NCI-H1417 treated with DMSO at 0.1 percent for 48 hours (cell line): ENCODE measurements at places on chromosomes 1 and 21.

DNA sequence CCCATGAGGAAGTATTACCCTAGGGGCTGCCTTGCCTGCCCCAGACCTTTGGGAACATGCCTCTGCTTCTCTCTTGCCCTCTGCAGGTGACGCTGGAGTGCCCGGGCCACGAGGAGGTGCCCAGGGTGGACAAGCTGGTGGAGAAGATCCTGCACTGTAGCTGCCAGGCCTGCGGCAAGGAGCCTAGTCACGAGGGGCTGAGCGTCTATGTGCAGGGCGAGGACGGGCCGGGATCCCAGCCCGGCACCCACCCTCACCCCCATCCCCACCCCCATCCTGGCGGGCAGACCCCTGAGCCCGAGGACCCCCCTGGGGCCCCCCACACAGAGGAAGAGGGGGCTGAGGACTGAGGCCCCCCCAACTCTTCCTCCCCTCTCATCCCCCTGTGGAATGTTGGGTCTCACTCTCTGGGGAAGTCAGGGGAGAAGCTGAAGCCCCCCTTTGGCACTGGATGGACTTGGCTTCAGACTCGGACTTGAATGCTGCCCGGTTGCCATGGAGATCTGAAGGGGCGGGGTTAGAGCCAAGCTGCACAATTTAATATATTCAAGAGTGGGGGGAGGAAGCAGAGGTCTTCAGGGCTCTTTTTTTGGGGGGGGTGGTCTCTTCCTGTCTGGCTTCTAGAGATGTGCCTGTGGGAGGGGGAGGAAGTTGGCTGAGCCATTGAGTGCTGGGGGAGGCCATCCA is 7.8 kb upstream of the HTR6 start:
- DNase-seq, result no peak

GRCh38 chr1:233246965-233247364 is 48.6 kb downstream of the PCNX2 start:
- DNase-seq, result no peak

DNA sequence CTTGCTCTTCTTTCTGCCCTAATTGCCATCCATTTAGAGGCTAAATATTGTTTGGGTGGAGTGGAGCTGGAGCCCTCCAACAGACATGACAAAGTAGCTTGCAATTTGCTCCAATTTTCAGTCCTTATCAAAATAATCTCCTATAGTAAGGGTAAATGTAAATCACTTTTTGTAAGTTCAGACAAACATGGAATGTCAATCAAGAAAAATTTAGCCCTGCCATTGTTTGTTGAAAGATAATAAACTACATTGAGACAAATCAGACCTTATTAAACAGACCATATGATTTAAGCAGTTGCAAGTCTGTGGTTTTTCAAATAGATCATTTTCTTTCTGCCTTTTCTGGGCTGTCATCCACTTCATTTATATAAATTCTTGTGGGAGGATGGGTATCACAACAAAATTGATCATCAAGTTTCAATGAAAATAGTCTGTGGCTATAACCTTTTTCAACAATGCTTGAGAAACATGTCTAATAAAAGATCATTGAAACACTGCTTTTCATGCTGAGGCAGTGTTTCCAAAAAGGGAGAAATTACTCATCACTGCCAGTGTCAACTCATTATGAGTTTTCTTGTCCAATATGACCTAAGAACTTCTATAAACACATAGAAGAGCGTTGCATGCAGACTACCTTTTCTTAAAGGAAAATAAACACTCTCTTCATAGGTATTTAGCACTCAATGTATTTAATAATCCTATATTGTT is 1152.0 kb upstream of the B3GALT2 start:
- no peak for DNase-seq

GRCh38 chr1:88401313-88401712 is 282.8 kb upstream of the PKN2 start:
- no peak for DNase-seq

GRCh38 chr1:55064071-55064581 is 24.8 kb downstream of the PCSK9 start:
- DNase-seq, result no peak

DNA sequence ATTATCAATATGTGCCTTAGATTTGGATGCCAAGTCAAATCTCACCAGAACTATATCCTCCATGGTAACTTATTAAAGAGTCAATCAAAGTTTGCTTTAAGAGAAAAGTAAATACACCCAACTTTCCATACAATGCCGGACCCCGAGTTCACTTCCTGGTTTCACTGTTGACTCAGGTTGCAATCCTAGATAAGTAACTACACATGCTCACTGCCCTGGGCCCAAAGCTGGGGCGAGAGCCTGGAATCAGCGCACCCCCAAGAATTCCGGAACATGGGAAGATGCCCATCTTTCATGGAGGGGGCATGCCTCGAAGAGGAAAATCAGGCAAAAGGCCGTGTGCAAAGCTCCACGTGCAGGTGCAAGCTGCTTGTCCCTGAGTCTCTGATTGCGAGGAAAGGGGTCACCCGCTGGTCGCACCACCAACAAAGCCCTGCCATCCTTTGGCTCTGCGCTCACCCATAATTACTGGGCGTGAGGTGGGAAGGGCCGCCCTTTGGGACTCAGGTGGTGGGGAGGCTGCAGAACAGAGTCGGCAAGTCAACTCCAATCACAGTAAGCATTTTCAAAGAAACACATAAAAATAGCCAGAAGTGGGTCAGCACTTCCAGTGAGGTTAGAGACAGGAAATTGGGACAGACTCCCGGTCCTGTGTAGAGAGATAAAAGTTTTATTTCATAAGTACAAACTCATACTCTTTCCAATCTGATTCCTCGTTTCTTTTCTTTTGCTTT is 167.7 kb downstream of the TOMM20 start:
- no peak for DNase-seq

DNA sequence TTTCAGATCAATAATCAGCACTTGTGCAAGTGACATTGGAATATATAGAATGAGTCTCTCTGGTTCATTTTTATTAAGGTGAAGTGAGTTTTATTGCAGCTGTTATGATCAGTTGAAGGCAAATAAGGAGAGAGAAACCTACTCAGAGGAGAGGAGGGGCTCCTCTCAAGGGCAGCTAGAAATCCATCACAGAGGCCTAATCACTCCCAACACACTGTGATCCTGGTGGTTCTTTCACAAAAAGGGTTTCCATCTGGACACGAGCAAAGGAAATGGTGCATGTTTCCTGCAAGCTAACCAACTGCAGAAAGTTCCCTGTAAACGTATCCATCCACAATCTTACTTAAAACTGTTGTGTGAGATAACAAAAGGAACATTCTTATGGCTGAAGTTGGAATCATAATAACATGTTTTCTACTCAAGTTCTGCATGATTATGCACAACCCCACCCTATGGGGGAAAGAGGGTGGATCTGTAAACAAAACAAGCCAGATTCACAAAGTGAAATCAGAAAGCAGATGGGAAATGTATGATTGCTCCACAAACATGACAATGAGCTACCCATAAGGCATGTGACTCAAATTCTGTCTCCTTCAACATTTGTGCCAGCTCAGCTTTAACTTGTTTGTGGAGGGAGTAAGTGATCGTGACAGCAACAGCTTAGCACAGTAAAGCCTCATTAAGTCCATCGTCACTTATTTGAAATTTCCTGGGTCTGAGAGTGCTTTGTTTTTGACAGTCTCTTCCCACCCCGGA is 141.2 kb upstream of the ST6GALNAC5 start:
- DNase-seq, result no peak

- DNase-seq, result no peak
These were observed 14.3 kb downstream of the CHI3L2 start for GRCh38 chr1:111241797-111242196.

GRCh38 chr1:23736437-23737134 is 6.7 kb upstream of the ELOA start:
- no peak for DNase-seq

DNA sequence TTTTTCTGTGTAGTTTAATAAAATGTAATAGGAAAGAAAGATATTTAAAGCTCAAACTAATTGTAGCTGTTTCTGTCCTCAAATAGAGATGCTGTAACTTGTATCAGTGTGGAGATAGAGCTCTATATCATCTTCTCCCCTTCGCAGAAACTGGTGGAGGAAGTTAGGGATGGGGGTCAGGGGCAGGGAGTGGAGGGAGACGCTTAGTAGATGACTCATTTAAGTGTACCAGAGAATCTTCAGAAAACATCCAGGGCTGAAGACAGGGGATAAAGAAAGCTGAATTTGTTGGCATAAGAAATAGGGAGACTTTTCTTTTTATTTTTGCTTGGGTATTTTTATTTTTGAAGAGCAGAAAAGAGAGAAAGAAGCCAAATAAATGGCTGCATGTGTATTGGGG is 282.6 kb upstream of the DPYD start:
- DNase-seq, result no peak

- DNase-seq, result no peak
These were observed 4.4 kb upstream of the BARHL2 start for GRCh38 chr1:90721210-90722194.

- DNase-seq, result no peak
These were observed 366.3 kb downstream of the HHAT start for GRCh38 chr1:210695026-210695425.

GRCh38 chr1:84502927-84503326 is 3.3 kb upstream of the SPATA1 start:
- DNase-seq, result no peak

DNA sequence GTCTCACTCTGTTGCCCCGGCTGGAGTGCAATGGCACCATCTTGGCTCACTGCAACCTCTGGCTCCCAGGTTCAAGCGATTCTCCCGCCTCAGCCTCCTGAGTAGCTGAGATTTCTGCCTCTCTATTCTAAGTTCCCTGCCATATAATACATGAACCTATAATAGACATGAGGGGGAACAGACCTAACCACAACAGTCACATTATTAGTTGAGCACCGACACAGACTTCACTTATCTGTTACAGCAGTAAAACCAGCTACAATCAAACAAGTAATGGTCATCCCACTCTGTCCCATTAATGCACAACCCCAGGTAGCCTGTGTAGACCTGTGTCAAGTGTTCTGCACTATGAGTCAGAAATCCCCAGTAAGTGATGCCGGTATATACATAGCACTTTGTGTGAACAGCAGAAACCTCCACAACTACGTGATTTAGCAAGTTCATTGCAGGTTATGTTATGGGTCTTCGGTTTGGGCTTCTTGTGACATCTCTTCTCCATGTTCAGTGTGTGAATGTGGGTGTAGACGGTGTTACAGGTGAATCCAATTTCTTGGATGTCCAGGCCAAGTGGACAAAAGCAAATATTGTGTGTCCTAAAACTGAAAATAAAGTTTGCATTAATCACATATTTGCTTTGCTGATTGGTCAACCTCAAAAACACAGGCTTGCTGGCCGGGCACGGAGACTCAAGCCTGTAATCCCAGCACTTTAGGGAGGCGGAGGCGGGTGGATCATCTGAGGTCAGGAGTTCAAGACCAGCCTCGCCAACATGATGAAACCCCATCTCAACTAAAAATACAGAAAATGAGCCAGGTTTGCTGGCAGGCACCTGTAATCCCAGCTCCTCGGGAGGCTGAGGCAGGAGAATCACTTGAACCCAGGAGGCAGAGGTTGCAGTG is 3.6 kb downstream of the MMACHC start:
- no peak for DNase-seq

DNA sequence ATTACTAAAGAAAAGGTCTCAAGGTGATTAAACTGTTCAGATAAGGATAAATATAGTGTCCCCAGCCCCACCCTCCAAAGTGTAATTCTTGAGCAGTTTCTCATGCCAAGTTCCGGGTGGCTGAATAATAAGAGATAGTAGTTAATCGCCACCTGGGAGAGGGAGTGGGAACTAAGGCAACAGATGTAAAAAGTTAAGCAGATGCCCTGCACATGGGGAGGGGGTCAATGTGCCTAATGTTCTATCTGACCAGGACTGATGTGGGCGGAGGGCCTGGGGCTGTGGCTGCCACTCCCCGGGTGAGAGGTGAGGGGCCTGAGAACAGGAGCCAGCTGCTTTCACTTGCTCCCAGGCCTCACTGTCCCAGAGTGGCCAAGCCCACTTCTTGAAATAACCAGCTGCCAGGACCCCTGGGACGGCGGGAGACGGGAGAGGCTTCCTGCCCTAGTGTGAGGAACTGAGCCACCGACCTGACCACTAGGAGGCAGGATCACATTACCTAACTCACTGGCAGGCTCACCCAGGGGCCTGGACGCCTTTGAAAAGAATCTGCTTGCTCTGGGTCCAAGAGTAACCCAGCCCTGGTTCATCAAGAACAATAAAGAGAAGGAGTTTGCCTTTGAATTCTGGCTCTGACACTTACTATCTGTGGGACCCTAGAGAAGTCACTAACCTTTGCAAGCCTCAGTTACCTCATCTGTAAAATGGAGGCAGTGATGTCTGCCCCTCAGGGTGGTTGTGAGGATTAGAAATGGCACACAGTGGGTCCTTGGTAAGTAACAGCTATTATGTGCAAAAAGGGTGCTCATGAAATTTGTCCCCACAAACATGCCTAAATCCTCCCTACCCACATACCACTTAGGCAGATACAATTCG is 179.2 kb downstream of the ATG4C start:
- no peak for DNase-seq

DNA sequence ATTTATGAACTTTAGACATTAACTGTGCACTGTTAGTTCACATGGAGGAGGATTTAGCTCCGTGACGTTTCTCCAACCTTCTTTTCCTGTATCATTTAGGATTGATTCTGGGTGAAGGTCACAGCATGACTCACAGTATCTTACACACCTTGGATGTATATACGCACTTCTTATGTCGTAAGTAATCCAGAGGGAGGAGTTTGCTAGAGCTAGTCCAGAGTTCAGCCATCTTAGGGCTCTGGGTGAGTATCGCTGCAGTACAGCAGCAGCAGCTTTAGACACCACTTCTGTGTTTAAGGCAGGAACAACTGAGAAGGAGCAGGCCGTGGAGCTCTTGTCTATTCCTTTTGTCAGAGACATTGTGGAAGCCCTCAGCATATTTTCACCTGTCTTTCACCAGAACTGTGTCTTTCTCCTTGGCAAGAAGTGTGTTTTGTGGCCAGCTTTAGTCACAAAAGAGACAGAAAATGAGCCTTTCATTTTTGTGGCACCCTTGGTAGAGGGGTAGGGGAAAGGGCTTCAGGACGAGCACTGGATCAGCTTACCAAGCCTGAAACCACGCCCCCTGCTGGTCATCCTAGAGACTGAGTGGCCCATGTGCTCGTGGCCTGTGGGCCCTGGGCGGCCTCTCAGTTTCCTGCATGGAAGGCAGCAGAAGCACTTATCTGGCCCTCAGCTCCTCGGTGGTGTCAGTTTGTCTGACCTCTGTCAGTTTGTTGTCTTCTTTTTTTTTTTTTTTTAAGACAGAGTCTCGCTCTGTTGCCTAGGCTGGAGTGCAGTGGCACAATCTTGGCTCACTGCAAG is 64.0 kb downstream of the ADARB1 start:
- no peak for DNase-seq

- no peak for DNase-seq
These were observed at the start of gene TNFRSF18 for GRCh38 chr1:1206376-1206965. Gene TNFRSF18 (minus strand): TSS chr1:1206592. CDS start chr1:1206571, 21 bp downstream.

DNA sequence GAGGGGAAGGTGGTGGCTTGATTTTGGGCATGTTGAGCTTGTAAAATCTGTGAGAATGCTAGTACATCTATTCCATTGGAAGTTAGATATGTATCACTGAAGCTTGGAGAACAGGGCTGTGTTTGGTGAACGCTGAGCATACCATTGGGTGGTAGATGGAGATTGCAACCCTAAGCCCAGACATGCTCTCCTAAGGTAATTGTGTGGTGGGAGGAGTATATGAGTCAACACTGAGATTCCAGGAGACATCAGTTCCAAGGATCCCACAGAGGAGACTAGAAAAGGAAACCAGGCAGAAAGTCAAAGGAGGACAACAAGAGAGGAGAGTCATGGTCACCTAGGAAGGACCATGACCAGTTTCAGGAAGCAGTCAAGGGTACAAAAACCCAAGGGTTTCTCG is 60.4 kb downstream of the KIF21B start:
- DNase-seq, result no peak

- DNase-seq, result no peak
These were observed 48.7 kb downstream of the SYT6 start for GRCh38 chr1:114104949-114105348.

- no peak for DNase-seq
These were observed 30.0 kb downstream of the SDC3 start for GRCh38 chr1:30878559-30878958.
